ENCODE measurements at places on chromosomes 6 and 20. TPM values are rescaled to one million over a fixed set of nuclear protein-coding genes. Genes with fewer than 3 reads are reported as not detected.

DNA sequence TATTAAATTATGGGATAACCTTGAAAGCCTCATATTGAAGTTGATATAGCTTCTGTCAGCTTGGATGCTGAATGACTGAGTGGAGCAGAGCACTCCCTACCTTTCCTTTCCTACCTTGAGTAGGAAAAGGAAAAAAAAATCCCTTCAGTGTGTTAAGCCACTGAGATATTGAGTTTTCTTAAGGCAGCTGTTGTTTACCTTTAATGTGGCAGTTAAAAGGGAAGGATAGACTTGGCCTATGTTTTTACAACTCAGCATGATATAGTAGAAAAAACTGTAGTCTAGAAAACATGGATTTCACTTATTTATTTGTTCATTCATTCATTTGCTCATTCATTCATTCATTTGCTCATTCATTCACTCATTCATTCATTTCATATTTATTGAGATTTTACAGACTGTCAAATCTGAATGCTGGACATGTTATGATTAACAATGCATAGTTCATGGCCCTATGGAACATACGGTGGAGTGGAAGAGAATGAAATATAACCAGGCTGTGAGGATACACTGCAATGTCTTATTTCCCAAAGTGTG lies 131.5 kb upstream of the MAN1A1 start:
- no peak overlapping the region for H3K27ac ChIP-seq
- no peak overlapping the region for H3K4me3 ChIP-seq
- H3K27me3 ChIP-seq: no peaks in the 10 kb centered on the region
- peaks cover 55% of the 10 kb centered on the region for H3K4me1 ChIP-seq
- H3K36me3 ChIP-seq: no peaks in the 10 kb centered on the region

GRCh38 chr6:105522626-105523322 lies 119.9 kb upstream of the PREP start:
- no peak overlapping the region for H3K4me3 ChIP-seq
- H3K4me1 ChIP-seq: no peaks in the 10 kb centered on the region
- no peak for DNase-seq
- H3K27me3 ChIP-seq: peaks cover 16% of the 10 kb centered on the region
- no peak overlapping the region for H3K27ac ChIP-seq

GRCh38 chr20:16208443-16208842 lies 364.8 kb downstream of the KIF16B start:
- H3K4me3 ChIP-seq: no peak overlapping the region
- H3K27me3 ChIP-seq: peaks cover 15% of the 10 kb centered on the region
- DNase-seq: no peak
- H3K36me3 ChIP-seq: no peaks in the 10 kb centered on the region
- H3K27ac ChIP-seq: no peak overlapping the region
- H3K4me1 ChIP-seq: no peaks in the 10 kb centered on the region

DNA sequence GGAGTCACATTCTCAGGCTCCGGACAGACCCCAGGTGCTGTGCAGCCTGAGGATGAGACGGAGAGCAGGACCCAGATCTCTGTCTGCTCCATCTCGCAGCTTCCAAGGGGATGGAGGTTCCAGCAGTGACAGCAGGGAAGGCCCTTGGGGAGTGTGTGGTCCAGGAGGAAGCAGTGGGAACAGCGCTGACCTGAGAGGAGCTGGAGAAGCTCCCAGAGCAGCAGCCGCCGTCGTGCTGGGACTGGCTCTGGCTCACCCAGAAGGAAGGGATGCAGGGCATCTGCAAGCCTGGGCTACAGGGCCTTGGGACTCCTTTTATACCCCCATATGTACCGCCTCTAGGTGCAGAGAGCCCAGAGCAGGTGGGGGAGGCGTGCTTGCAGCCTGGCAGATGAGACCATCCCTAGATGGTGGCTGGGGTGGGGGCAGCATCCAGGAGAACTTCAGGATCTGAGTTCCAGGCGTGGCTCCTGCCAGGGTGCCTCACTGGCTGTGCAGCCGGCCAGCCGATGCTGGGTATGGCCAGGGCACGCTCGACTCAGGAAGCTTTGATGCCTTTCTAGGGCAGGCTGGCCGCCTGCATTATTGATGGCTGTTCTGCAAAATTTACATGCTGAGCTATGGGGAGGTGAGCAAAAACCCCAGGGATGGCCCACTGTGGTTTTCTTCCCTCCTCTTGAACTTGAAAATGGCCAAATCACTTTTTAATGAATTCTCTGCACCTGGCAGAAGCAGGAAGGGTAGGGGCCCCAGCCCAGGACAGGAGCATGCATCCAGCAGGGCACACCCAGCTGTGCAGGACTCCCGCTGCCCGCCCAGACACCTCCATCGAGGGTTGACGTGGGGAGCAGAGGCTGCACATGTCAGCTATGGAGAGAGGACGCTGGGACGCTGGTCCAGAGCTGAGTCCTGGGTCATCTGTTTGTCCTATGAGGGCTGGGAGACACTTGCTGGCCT lies 179.6 kb downstream of the TAF4 start:
- DNase-seq: no peak
- H3K27me3 ChIP-seq: peaks cover 32% of the 10 kb centered on the region
- no peak overlapping the region for H3K4me3 ChIP-seq
- H3K4me1 ChIP-seq: no peaks in the 10 kb centered on the region

Gene SNX14
- 73.3 TPM for total RNA-seq

- no peak overlapping the region for H3K4me3 ChIP-seq
- peaks cover 15% of the 10 kb centered on the region for H3K4me1 ChIP-seq
- no peak for DNase-seq
- no peak overlapping the region for H3K27ac ChIP-seq
- no peaks in the 10 kb centered on the region for H3K27me3 ChIP-seq
Observed at GRCh38 chr6:111204305-111204704, 117.0 kb downstream of the SLC16A10 start.

DNA sequence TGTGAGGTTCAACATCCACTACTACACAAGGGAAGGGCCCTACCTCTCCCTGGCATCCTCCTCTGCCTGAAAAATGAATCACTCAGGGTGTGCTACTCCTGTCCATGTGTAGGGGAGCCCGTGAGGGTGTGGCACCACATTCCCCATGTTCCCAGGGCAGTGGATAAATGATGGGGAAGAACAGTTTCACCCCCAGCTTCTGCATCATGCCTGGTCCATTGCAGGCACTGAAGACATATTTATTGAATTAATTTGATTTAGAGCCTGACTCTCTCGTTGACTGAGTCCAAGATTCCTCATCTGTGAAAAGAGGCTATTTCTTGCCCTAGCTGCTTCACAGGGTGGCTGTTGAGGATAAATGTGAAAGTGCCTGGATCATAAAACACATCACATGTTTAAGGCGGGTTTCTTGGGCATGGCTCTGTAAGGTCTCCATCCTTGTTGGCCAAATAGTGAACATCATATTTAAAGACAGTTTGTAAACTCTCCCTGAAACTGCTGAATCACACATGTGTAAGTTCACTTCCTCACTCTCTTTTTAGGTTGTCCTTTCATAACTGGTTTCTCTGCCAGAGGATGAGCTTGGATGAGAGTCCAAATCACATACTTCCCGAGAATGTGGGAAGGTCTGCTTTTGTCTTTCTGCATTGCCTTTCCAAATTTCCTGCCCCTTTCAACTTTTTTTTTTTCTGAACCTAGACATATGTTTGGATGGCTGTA lies 79.7 kb upstream of the FYN start:
- peaks cover 36% of the 10 kb centered on the region for H3K4me1 ChIP-seq
- no peaks in the 10 kb centered on the region for H3K36me3 ChIP-seq
- DNase-seq: no peak
- no peak overlapping the region for H3K4me3 ChIP-seq
- no peaks in the 10 kb centered on the region for H3K27me3 ChIP-seq

Gene ZC3H12D
- total RNA-seq: 0.72 TPM

Gene WTAP
- 122 TPM for total RNA-seq

Gene MBOAT1
- 24.6 TPM for total RNA-seq

- H3K36me3 ChIP-seq: no peaks in the 10 kb centered on the region
- no peak overlapping the region for H3K4me3 ChIP-seq
- H3K27ac ChIP-seq: peak overlapping the region; percentile 15
Observed at GRCh38 chr20:57810511-57811373, 100.9 kb upstream of the PMEPA1 start.

- DNase-seq: no peak
- no peaks in the 10 kb centered on the region for H3K4me1 ChIP-seq
- H3K27me3 ChIP-seq: peaks cover 8% of the 10 kb centered on the region
- no peak overlapping the region for H3K4me3 ChIP-seq
Observed at GRCh38 chr20:7703551-7703961, 236.7 kb downstream of the HAO1 start.

Gene VPS16
- total RNA-seq: 47.7 TPM

Gene PTGIS
- total RNA-seq: 117 TPM

DNA sequence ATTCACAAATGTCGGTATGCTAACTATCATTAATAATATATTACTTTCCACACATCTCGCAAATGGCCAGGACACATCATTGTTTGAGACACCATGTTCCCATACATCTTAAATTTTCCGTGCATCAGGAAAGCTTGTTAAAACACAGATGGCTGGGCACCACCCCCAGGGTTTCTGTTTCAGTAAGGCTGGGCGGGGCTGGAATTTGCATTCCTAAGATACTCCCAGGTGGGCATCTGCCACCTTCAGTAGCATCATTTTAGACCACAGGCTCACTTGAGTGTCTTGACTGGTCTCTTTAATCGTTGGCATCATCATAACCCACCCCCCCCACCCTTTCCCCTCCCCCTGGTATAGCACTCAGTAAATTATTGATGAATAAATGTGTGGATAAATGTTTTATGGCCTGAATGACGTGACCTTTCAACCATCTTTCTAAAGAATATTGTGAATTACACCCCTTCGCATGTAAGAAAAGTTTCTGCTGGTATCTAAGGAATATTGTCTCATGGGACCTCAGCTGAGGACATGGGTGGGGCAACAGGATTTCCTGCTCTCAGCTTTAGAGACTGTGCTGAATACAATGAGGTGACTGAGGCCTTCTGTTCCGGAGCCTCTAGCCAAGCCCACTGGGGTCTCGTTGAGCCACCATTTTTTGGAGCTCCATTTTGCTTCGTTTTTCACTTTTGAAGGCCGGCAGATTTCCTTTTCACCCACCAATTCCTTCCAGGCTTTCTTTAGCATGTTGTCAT lies 124.1 kb upstream of the NEDD9 start:
- H3K4me3 ChIP-seq: no peak overlapping the region
- H3K27ac ChIP-seq: no peak overlapping the region
- no peak for DNase-seq

Gene DBNDD2
- 11.0 TPM for total RNA-seq

DNA sequence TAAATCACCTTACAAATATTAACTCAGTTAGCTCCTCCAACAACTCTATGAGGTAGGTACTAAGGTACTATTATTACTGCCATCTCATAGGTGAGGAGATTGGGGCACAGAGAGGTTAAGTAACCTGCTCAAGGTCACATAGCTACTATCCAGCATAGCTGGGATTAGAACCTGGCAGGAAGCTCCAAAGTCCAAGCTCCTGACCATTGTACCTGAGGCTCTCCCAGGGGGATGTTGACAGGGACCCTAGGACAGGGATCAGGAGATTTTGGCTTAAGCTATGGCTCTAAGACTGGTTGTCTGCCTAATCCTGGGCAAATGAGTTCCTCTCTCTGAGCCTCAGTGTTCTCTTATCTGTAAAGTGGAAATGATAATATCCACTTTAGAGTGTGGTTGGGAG lies 59.3 kb downstream of the HNF4A start:
- H3K4me1 ChIP-seq: no peaks in the 10 kb centered on the region
- H3K27me3 ChIP-seq: peaks cover 15% of the 10 kb centered on the region
- no peaks in the 10 kb centered on the region for H3K36me3 ChIP-seq
- H3K4me3 ChIP-seq: no peak overlapping the region
- H3K27ac ChIP-seq: no peak overlapping the region
- no peak for DNase-seq

Gene POU3F2
- total RNA-seq: not detected

Gene ATP9A
- total RNA-seq: 79.1 TPM

DNA sequence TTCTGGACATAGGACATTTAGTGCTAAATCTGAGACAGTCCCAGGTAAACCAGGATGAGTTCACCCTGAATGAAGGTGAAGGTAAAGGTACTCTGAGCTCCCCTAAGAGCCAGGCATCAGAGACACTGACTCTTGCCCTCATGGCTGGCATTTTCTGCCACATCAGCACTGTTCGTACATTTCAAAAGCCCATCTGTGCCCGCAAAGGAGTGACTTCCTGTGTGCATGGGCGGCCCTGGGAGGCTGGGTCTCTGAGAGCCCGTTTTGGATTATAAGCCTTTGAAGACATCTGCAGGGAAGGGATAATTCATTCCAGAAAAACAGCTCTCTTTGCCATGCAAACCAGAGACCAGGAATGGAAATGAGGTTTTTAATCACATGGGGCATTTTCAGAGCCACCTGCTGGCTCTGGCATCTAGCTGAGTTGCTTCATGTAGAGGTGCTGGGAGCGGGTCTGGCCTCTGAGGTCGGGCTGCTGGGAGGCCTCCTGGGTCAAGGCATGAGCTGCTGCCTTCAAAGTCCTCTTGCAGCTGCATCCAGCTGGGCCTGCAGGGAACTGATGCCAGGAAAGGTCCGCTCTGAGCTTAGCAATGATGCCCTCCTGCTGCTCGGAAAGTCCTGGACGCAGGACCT lies 348.3 kb downstream of the DHX35 start:
- no peaks in the 10 kb centered on the region for H3K4me1 ChIP-seq
- DNase-seq: no peak
- no peak overlapping the region for H3K27ac ChIP-seq
- H3K4me3 ChIP-seq: no peak overlapping the region
- peaks cover 34% of the 10 kb centered on the region for H3K27me3 ChIP-seq

- no peak for DNase-seq
- no peak overlapping the region for H3K4me3 ChIP-seq
- no peaks in the 10 kb centered on the region for H3K4me1 ChIP-seq
- no peaks in the 10 kb centered on the region for H3K36me3 ChIP-seq
- H3K27me3 ChIP-seq: peaks cover 20% of the 10 kb centered on the region
Observed at GRCh38 chr6:105649192-105649591, 246.3 kb upstream of the PREP start.

DNA sequence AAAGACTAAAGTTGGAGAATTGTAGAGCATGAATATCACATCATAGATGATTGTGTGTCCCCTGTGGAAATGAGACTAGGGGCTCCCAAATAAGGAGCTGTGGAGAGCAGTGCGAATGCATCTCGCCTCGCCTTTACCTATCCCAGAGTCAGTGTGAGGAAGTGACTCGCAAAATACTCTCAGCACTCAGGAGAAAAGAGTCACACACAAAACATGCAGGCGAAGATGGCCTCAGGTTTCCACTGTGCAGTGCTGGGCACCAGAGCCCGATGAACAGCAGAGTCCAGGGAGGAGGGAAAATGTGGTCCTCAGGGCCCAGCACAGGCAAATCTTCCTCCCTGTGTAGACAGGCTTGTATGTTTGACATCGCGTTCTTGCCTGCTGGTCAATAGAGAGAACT lies 126.5 kb upstream of the AFDN start:
- H3K27me3 ChIP-seq: no peaks in the 10 kb centered on the region
- peaks cover 32% of the 10 kb centered on the region for H3K4me1 ChIP-seq
- no peak overlapping the region for H3K4me3 ChIP-seq
- H3K36me3 ChIP-seq: no peaks in the 10 kb centered on the region

- no peaks in the 10 kb centered on the region for H3K36me3 ChIP-seq
- H3K4me1 ChIP-seq: no peaks in the 10 kb centered on the region
- H3K4me3 ChIP-seq: no peak overlapping the region
- H3K27me3 ChIP-seq: peaks cover 31% of the 10 kb centered on the region
- DNase-seq: no peak
Observed at GRCh38 chr6:127792616-127793015, 108.2 kb downstream of the THEMIS start.

Gene ACTL10
- 0.66 TPM for total RNA-seq
